CD4-positive, alpha-beta T cell treated with Interleukin-1 beta for 1 hour (primary cell): ENCODE measurements at places on chromosomes 11 and 22.

DNA sequence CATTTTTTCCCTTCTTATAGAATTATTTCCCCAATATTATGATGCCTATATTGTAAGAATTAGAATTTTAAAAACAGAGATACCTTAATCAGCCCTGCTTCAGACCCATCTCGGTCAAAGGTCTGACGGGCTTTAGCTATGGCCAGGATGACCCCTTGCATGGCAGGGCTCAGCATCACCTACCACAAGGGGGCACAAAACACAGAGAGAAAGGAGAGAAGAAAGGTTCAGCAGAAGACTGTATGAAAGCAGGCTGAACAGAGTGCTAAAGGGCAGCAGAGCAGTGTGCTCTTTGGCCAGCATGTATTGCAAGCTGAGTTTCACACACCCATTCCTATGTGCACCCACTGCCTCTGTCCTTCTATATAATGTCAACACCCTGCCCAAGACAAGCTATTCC, 26.8 kb downstream of the CLDN25 start:
- peak; percentile 4 for DNase-seq

GRCh38 chr11:95337972-95338429, 107.0 kb upstream of the SESN3 start:
- DNase-seq: no peak

DNA sequence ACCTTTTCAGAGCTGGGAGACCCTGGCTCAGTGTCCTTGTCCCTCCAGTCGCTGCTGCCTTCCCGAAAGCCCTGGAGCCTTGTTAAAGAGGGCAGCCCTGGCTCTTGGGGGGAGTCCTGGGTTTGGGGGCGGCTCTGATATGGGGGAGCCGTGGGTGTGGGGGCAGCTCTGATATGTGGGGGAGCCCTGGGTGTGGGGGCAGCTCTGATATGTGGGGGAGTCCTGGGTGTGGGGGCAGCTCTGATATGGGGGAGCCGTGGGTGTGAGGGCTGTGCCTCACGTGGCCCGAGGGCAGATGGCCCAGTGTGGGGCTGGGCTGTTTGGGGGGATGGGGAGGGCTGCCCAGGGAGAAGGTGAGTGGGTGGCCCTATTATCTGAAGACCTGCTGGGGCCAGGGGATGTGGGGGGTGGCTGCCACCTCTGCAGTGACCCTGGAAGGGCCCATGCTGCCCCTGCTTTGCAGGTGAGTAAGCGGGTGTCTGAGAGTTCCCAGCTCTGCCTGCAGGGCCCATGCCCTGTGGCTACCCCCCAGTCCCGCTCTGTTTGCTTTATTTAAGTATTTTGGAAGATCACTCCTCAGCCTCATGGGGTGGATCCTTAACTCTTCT, 30.9 kb upstream of the GRAMD4 start:
- DNase-seq: no peak

DNA sequence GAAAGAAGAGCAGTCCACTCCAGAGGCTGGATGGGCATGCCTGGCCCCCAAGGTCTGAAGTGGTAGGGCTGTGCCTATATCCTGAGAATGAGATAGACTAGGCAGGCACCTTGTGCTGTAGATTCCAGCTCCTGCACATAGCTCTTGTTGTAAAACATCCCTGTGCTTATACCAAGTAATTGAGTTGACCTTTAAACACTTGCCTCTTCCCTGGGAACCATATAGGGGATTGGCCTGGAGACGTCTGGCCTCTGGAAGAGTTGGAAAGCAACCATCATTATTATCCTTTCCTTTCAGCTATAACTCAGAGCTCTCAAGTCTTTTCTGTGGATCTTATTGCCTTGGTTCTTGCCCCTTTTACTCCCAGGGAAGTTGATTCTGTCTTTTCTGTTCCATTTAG, 15.1 kb downstream of the LIMK2 start:
- DNase-seq: no peak

DNA sequence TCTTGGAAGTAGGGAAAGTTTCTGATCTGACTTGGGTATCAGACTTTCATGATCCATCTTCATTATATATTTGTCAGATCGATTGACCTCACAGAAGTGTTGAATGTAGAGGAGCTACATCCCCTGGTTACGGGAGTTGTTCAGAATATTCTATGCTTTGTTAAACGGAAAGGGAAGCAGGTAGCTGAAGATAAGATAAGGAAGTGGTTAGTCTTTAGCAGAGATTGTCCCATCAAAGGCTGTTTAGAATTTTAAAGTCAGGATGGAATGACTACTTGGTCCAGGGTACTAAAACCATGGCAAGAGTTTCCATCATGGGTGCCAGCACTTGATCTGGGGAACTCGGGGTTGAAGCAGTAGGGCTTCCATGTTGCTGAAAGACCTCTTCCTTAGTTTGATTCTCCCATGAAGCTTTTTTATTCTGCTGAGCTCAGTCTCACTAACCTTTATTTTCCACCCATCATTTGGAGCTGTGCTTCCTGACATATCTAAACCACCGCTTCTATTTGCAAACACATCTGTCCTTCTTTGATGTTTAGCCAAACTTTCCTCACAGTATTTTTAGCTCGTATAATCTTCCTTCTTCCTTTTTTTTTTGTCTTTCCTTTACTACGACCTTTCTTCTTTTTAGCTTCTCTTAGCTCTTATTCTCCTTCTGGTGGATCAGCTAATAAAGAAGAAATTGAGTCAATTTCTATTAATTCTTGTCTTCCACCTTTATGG, 4.0 kb upstream of the C22orf31 start:
- no peak for DNase-seq

DNA sequence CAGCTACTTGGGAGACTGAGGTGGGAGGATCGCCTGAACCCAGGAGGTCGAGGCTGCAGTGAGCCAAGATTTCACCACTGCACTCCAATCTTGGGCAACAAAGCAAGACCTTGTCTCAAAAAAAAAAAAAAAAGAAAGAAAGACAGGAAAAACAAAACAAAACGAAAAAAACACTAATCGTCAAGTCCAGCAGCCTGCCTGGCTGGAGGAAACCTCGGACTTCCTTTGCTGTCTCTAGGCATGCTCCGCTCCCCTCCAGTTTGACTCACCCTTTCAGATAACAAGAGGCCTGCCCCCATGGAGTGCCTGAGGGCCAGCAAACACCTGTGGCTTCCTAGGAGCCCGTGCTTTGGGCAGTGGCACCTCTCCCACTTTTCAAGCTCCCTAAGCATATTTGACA, 28.8 kb upstream of the CHKA start:
- DNase-seq: no peak

- no peak for DNase-seq
Observed at GRCh38 chr11:45525393-45525792, 140.0 kb downstream of the CHST1 start.

- no peak for DNase-seq
Observed at GRCh38 chr22:19036523-19037273, 85.5 kb downstream of the DGCR2 start.

DNA sequence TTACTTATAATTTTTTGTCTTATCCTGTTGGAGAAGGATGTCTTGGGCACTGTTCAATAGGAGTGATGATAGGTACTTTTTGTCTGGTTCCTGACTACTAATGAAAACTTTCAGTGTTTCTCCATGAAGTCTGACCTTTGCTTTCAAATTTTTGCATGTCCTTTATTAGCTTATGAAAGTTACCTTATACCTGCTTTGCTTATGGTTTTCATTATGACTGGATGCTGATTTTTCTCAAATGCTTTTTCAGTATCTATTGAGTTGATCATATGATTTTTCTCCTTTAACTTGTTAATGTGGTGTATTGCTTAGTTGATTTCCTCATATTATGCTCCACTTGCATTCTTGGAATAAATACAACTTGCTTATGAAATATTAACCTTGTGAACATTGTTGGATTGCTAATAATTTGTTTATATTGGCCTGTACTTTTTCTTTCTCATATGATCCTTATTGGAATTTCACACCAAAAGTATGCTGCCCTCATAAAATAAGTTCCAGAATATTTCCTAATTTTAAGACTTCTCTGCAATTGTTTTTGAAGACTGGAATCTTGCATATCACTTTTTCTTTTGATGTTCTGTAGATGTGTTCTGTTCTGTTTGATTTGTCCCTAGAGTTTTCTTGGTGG, 85.0 kb upstream of the SC5D start:
- DNase-seq: no peak

GRCh38 chr11:79472819-79473529, 32.1 kb upstream of the TENM4 start:
- DNase-seq: no peak

DNA sequence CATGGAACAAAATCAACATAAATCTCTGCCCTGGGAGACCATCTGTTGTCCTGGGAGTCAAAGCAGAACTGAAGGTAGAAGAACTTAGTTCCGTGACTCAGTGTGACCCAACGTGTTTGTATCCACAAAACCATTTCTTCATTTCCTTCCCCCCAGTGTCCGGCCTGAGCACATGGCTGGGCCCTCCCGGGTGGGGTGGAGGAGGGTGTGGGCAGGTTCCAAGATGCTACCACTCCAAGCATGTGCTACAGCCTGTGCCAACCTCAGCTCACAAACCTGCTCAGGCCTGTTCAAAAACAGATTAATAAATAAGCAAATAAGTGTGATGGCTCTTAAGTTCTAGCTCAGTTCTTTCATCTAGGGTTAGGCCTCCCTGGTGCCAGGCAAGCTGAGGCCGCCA, 55.3 kb downstream of the SHANK2 start:
- DNase-seq: no peak

GRCh38 chr22:42928969-42929837, 72.1 kb upstream of the ARFGAP3 start:
- peak; percentile 45 for DNase-seq

DNA sequence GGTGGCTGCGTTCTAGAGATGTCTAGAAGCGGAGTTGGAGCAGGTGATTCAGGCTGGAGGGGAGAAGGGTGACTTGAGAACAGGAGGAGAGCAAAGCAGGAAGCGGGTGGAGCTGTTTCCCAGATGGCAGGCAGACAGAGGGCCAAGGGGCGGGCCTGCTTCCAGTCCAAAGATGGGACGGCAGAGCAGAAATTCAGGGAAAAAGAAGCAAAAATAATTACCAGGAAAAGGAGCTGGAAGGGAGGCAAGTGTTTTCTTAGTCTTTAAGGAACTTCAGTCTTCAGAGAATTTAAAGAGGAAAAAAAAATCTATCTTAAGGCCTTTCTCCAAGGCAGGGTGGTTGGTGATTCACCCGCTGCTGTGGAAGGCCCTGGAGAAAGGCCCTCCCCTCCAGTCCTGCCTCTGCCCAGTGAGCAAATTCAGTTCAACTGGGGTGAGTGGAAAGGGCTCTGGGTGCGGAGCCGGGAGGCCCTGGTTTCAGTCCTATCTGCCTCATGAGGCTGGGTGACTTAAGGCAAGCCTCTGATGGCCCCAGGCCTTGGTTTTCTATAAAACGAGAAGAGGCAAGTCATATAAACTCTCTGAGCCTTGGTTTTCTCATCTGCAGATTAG, 4.5 kb upstream of the CREB3L1 start:
- no peak for DNase-seq

GRCh38 chr22:19750507-19751490, 9.8 kb upstream of the TBX1 start:
- DNase-seq: no peak

- DNase-seq: no peak
Observed at GRCh38 chr11:86999859-87000753, 37.6 kb upstream of the TMEM135 start.

GRCh38 chr11:65580031-65580692, 4.3 kb downstream of the EHBP1L1 start:
- no peak for DNase-seq

GRCh38 chr22:46693634-46694415, 44.2 kb downstream of the CERK start:
- DNase-seq: no peak

DNA sequence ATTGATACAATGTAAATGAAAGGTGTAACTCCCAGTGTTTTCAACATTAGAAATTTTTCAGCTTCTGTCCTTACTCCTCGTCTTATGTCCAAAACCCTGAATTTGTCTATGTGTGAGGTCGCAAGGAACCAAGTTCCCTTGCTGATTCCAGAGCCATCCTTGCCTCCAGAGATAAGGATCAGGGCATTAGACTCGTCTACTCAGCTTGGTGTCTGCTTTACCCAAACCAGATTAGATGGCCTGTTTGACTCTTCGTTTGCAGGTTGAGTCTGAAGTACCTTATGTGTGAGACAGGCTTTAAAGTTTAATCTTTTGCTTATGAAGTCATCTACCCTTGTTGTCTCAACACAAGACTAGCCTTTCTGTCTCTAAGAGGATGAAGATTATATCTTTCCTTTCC, 55.6 kb downstream of the SPECC1L start:
- no peak for DNase-seq

DNA sequence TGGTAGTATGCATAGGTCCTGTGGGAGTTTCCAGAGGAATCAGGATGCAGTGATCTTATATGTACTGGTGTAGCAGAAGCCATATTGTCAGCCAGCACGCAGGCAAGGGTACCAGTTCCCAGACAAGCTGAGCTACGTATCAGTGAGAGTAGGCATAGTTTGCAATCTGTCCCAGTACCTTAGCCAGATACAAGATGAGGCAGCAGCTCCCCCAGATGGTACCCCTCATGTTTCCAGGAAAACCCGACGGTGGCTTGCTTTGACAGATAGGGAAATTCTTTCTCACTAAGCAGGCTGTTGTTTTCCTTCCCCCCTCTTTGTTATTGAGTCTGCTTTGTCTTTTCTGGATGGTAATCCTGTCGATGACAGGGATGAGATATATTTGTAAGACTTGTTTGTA, 109.7 kb upstream of the RRM1 start:
- DNase-seq: peak; percentile 32

DNA sequence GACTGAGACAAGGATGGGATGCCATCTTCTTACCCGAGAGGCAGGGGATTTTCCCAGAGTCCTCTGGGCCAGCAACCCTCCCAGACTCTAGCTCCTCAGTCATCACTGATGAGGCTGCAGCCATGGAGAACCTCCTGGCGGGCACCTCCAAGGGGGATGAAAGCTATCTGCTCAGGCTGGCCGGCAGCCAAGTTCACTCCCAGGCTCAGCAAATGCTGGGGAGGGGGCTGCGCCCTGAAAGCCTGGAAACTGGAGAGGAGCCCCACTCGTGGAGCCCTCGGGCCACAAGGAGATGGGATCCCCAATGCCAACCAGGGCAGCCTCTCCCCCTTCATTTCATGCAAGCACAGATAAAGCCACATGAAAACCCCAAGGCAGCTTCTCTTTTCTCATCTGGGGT, 75.0 kb downstream of the CACNA1I start:
- DNase-seq: no peak

DNA sequence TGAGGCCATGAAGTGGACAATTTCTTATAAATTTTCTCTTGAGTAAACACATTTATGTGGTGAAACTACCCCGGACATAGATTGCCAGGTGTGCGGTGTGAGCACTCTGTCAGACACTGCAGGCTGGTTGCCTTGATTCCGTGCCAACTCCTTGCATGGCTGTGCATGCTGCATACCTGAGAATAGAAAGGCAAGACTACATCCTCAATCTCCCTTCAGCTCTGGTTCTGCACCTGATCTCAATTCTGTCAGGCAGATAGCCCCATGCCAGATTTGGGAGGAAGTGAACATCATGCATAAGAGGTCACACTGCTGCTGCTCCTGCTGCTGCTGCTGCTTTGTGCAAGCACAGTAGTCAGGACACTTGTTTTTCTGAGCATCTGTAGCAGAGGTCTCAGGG, 42.5 kb upstream of the DEUP1 start:
- no peak for DNase-seq
